Subcutaneous adipose tissue (tissue), 4 donors: ENCODE measurements at places on chromosomes 2 and 18. TPM values are rescaled to one million over a fixed set of nuclear protein-coding genes. Genes with fewer than 3 reads are reported as not detected.

The AP1S3 gene
- 1.1 TPM for total RNA-seq

The RAB6C gene
- total RNA-seq = not detected

The CHRNG gene
- not detected for total RNA-seq

The PRKAG3 gene
- total RNA-seq = not detected

The RTP5 gene
- not detected for total RNA-seq

The ANKRD30BL gene
- not detected for total RNA-seq

The ITPRIPL1 gene
- total RNA-seq = 0.98 TPM

The REG1A gene
- total RNA-seq = not detected

The KIF5C gene
- 1.5 TPM for total RNA-seq

The DSG4 gene
- not detected for total RNA-seq

The SRD5A2 gene
- not detected for total RNA-seq

The GAD1 gene
- total RNA-seq = not detected

The NTSR2 gene
- not detected for total RNA-seq

The FEV gene
- not detected for total RNA-seq

The SULT1C4 gene
- total RNA-seq = 5.2 TPM

The GIGYF2 gene
- total RNA-seq = 89.7 TPM

The TWIST2 gene
- total RNA-seq = 282 TPM

The ITGA4 gene
- total RNA-seq = 10.9 TPM

The MSTN gene
- 1.3 TPM for total RNA-seq

The SLC9A4 gene
- total RNA-seq = not detected

The ELOA2 gene
- not detected for total RNA-seq

The ZAP70 gene
- total RNA-seq = 2.3 TPM

The RFTN2 gene
- 29.6 TPM for total RNA-seq

The TFCP2L1 gene
- 7.9 TPM for total RNA-seq

The FIGN gene
- total RNA-seq = 13.7 TPM

The B4GALT6 gene
- 2.7 TPM for total RNA-seq

The ABCG5 gene
- total RNA-seq = not detected

The POTEJ gene
- total RNA-seq = not detected

The PLEK gene
- total RNA-seq = 19.0 TPM

The LYG1 gene
- total RNA-seq = not detected

The REG3A gene
- total RNA-seq = not detected

The DSG1 gene
- not detected for total RNA-seq

The CD8B2 gene
- not detected for total RNA-seq

The RAB27B gene
- total RNA-seq = 0.88 TPM

The C2orf68 gene
- 16.7 TPM for total RNA-seq

The CXCR1 gene
- total RNA-seq = not detected

The ERFE gene
- total RNA-seq = not detected

The PDE1A gene
- total RNA-seq = 9.3 TPM

The MYCN gene
- total RNA-seq = not detected

The MYO7B gene
- total RNA-seq = 0.49 TPM

The CHRND gene
- not detected for total RNA-seq

The RUFY4 gene
- total RNA-seq = not detected
